ENCODE measurements at places on chromosomes 16 and 17.

DNA sequence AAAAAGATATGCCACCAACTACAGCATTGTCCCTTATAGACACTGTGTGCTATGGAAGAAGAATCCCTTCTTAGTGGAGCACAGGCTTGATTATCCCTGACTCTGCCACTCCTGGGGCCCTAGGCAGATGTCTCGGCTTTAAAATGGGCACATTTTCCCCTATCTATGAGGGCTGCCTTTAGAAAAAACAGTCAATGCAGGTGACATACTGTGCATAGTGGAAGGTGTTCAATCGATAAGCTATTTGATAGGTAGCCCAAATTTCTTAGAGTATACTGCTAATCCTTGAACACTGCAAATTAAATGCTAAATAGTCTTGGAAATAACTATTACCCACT is 64.4 kb downstream of the PARN start:
- DNase-seq: no peak

- no peak for DNase-seq
These were observed 476.2 kb downstream of the HAPSTR1 start for GRCh38 chr16:9567666-9568065.

GRCh38 chr17:50866950-50867362 is 802 bp upstream of the TOB1 start:
- DNase-seq: peak; percentile 72

GRCh38 chr16:53804467-53804866 is 100.5 kb downstream of the FTO start:
- DNase-seq: no peak

DNA sequence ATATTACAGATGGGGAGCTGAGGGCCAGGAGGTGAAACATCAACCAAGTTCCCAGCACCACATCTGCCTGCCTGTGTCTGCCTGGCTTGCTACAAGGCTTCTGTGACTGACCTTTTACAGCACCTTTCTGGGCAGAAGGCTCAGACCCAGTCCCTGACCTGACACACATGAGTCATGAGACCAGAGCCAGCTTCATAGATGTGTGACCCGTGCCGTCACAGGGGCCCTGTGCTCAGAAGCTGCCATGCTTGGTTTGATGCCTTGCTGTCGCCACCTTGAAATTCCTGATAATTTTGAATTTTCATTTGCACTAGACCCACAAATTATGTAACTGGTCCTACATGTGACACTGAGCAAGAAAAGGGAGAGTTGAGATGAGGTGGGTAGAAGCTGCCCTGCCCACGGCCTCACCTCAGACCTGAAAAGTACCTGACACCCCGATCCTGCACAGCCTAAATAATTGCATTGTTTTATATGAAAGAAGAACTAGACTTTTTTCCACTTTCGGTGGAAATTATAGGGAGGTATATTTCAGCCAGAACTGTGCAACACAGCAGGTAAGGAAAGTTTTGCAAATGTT is 13.3 kb upstream of the PECAM1 start:
- DNase-seq: no peak

- peak; percentile 74 for DNase-seq
These were observed 1.3 kb upstream of the TUBB3 start for GRCh38 chr16:89921702-89922476.

- no peak for DNase-seq
These were observed 16.0 kb upstream of the RAP1GAP2 start for GRCh38 chr17:2780256-2780655.

DNA sequence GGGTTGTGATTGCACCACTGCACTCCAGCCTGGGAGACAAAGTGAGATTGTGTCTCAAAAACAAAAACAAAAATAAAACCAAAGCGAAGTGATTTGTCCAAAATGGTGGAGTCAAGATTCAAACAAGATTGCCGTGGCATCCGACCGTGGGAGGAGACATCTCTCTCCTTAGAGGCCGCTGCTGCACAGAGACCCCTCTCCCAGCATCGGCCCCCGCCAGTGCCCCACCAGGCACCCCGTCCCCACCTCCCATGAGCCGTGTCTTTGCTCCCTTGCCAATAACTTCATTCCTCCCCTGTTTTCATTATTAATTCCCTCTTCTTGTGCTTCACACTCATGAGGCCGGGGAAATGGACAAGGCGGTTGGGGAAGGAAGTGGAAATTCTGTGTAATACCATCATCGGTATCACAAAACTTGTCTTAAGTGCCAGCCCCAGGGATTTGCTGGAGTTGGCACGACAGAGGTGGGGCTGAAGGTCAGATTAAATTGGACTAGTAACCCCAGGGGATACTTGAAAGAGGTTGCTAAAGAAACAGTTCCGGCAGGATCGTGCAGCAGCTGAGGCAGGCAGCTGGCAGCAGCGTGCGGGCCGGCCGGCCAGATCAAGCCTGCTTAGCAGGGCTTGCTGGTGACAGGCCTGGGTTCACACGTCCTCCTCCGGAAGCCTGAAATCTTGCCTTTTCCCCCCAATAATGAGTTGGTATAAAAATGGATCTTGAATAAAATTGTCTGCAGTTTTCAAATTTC is 66.8 kb downstream of the RTN4RL1 start:
- no peak for DNase-seq

- no peak for DNase-seq
These were observed 55.9 kb upstream of the CLEC18B start for GRCh38 chr16:74477226-74477625.

- no peak for DNase-seq
These were observed 12.7 kb upstream of the AMFR start for GRCh38 chr16:56438038-56438437.

GRCh38 chr16:64150193-64150592 is 971.7 kb downstream of the CDH11 start:
- no peak for DNase-seq

DNA sequence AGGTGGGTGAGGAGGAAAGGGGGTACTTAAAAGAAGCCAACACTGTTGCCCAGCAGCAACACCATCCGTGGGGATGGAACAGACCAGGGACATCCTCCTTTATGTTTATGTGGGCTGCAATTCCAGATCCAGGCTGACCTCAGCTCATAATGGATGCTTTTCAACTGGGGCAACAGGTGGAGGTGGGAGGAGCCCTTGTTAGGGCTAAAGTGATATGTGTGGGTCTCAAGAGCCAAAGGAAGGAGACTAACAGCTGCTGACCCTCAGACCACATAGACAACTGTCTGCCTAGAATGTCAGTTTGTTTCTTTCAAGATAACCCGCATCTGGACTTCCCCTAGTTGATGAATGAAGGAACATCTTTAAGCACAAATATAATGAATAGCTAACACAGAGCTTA is 2.0 kb upstream of the INPP5K start:
- no peak for DNase-seq

- no peak for DNase-seq
These were observed 31.9 kb downstream of the ARHGAP23 start for GRCh38 chr17:38460082-38460715.

- DNase-seq: no peak
These were observed 30.7 kb downstream of the GPRC5B start for GRCh38 chr16:19853742-19854542.

GRCh38 chr17:14204084-14204483 is 32.6 kb downstream of the CDRT15 start:
- no peak for DNase-seq
